ENCODE measurements at places on chromosomes 4 and X.
A peak's percentile ranks its signal among the peaks of the same experiment; 100 is the strongest.

DNA sequence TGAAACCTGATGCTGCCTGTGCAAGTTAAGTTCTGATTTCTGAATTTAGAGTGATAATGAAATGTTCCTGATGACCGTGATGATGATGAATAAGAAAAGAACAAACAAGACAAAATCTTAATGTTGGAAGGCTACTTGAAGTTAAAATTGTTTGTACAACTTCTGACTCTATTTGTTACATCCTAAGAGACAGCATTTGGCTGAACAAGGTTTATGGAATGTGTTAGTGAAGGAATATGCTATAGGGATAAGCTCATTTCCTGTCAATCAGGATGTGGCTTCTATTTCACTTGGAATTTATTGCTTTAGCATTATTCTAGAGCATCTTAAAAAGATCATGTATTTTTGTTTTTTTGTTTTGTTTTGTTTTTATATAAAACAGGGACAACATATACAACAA, 267.5 kb downstream of the FAT4 start:
- no peak for DNase-seq

GRCh38 chr4:57355101-57355665, 245.0 kb upstream of the IGFBP7 start:
- DNase-seq, result no peak

GRCh38 chr4:113899271-113900070, 80.0 kb downstream of the ARSJ start:
- no peak for DNase-seq

DNA sequence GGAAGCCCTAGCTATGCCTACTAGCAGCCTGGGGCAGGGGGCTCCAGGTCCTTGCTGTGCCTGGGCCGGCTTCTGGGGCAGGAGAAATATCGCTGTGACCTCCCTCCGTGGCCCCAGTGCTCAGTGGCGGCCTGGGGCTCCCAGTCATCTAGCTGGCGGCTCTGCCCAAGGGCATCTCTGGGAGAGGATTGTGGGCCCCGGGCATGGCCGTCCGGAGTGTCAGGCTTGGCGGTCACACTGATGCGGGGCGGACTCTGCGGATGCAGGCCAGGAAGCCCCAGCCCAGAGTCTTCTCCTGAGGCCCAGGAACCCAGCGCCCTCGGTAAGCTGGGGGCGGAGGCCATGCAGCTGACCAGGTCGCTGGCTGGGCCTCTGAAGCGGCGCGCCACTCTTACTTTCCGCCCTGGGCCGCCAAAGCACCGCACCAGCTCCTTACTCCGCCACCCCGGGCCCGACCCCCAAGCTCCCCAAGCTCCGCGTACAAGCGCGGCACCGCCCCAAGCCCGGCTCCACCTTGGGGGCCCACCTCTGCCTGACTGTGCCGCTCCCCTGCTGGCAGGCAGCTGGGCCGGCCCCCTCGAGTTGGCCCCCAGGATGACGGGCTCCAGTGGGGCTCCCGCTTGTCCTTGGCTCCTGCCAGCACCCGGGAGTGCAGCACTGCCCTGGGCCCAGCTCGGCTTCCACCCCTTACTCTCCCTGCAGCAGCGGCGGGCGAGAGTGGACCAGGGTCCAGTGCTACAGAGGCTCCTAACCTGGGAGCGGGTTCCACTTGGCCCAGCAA, 720.0 kb downstream of the PCDH18 start:
- no peak for DNase-seq

DNA sequence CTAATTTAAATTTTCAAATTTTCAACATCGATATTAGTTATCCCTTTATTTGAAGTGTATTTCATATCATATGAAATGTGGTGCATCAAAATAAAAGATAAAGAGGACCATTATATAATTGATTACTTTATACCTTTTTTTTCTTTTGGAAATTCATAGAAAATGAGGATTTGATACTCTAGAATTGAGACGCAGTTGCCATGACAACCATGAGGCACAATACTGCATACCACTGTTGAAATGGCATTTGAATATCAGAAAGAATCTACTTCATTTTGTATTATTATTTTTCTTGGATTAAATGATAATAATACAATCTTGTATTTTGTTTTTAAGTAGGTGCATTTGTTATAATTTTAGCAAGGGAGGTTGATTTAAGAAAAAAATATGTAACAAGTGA, 323.1 kb downstream of the PCDH18 start:
- DNase-seq, result no peak

- DNase-seq, result no peak
These were observed 137.6 kb upstream of the TEX13D start for GRCh38 chrX:124194901-124195300.

- DNase-seq, result no peak
These were observed 17.3 kb upstream of the GUCY1B1 start for GRCh38 chr4:155741546-155741945.

DNA sequence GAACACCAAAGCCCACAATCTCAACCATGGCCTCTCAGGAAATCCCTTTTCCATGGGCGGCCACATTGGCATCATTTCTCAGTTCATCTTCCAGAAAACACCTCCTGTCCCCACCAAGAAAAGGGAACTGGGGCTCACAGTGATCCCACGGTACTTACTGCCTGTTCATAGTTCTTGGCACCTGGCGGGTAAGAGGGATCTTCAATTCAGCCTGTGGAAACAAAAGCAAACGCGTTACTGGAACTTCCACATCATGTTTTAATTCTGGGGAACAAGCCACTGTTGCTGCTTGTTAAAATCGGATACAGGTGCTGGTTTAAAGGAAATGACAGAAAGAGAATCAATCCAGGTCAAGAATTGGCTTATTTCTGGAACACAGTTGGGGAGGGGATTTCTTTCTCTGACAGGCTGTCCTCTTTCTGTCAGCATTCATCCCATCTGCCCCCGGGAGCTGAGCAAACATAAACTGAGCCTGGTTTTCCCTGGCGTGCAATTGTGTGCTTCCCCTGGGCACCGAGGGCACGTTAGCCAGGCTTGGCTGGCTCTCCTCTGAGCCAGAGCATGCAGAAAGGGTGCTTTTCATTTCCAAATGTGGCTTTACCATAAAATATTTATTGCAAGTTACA, 16.8 kb downstream of the CLNK start:
- no peak for DNase-seq

DNA sequence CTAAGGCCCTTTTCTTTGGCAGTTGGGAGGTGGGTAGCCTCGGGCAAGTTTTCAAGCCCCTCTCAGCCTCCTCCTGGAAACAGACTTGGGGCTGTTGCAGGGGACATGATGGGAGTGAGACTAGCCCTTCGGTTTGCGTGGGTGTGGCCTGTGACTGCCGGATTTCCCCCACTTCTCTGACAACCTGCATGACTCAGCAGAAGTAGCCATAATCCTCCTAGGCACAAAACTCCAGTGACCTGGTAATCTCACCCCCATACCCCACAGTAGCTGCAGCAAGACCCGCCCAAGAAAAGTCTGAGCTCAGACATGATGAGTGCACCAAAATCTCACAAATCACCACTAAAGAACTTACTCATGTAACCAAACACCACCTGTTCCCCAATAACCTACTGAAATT, 433.7 kb upstream of the AMOT start:
- no peak for DNase-seq

GRCh38 chr4:173522951-173523395, 7.1 kb downstream of the HAND2 start:
- no peak for DNase-seq

DNA sequence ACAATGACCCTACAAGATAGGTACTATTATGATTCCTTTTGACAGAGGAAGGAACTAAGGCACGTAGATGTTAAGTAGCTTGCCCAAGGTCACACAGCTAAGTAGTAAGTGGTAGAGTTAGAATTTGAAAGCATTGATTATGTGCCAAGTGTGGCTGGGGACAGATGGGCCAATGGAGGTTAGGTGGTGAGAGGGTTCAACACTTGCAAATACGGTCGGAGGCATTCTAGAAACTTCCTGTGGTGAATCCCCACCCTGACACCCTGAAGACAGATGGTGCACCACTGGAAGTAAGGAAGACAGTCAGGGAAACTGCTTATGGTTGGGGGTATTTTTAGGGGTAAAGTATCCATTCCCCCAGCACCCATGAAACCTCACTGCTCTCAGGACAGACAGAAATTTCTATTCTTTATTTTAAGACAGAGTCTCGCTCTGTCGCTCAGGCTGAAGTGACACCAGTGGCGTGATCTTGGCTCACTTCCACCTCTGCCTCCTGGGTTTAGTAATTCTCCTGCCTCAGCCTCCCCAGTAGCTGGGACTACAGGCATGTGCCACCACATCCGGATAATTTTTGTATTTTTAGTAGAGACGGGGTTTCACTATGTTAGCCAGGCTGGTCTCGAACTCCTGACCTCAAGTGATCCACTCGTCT, 142.5 kb downstream of the RASL11B start:
- DNase-seq, result no peak

DNA sequence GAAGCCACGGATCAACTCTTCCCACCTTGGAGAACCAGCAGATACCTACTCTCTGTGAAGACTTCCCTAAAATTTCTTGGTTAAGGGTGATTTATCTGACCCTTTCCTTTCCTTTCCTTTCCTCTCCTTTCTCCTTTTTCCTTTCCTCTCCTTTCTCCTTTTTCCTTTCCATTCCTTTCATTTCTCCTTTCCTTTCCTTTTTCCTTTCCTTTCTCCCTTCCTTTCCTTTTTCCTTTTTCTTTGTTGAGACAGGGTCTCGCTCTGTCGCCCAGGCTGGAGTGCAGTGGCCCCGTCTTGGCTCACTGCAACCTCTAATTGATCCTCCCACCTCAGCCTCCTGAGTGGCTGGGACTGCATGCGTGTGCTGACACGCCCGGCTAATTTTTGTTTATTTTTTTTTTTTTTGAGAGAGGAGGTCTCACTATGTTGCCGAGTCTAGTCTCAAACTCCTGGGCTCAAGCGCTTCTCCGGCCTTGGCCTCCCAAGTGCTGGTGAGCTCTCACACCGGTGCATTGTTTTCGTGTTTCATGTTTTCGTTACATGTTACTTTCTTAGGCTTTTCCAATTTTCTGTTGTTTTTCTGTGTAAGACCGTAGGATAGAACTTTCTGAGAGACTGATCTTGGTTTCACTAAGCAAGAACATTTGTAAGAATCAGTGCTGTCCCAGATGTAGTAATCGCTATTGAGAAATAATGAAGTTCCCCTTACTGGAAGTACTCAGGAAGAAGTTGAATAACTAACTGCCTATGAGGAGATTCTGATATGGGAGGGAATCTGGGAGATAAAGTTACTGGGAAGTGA, 2.0 kb downstream of the TMEM165 start:
- peak; percentile 62 for DNase-seq

DNA sequence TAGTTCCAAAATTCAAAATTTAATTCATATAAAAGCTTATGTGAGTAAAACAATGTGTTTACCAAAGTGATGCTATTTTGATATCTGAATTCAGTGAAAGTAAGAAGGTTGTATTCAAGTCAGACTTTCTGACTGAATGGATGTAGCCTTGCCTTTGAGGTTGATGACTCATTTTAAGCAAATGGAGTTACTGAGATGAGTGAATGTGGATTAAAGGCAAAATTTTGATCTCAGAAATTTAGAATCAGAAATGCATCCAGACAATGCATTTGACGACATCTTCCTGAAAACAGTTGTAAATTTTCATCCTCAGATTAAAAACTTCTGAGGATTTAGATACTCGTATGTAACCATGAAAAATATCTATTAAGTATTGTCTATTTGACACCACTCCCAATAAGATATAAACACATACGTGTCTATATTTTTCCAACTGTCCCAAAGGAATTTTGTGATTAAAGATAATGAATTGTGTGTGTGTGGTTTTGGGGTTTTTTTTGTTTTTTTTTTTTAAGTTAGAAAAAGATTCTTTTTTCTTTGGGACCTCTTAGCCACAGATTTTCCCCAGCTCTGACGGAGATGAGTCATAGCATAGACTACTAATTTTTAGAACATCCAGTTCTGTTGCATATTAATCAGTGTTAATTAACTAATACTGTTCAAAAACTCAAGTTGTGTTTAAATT, 34.4 kb downstream of the NFKB1 start:
- no peak for DNase-seq

DNA sequence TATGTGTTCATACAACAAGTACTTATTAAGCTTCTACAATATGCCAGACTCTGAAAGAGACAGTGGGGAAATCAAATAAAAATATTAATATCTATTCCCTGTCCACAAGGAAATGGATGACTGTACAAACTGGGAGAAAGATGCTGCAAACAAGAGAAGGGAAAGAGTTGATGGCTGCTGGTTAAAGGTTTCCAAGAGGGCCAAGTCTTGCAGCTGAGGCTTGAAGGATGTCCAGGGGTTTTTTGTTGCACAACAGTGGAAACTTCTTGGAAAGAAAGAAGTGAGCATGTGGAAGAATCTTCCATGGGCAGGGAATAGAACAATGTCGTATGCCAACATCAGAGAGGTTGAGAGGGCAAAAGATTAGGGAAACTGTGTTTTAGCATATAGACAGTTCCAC, 95.8 kb downstream of the MID1 start:
- no peak for DNase-seq

GRCh38 chrX:49064303-49064702, 5.5 kb downstream of the CCDC120 start:
- DNase-seq, result no peak

- no peak for DNase-seq
These were observed 152.6 kb upstream of the CLNK start for GRCh38 chr4:10837151-10837550.

DNA sequence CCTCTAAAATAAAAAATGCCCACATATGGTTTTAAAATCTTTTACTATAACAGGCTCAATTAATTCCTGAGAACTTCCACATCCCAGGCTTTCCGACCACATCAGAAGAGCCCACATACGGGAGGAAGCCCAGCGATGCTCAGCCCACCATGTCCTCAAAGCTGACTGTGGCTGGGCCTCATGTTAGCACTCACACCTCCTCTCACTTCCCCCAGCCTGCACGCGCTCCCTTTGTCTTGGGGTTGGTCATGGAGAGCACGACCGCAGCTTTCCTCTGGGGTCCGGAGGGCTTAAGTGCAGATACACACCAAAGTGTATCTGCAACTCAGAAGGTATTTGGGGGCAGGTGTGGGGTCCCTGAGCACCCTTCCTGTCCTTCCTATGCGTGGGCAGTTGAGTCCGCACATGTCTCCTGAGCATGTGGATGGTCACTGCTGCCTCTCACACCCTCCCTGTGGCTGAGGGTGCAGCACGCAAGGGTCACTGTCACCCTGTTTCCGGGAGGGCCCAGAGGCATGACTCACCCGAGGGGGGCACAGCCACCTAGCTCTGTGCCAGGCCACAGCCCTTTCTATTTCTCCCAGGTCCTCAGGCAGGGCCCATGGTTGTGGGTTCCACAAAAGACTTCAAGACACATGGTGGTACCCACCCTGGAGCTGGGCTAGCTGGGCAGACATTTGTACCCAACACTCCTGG, 21.2 kb downstream of the WDR1 start:
- DNase-seq, result no peak

- no peak for DNase-seq
These were observed 150.0 kb downstream of the MAML3 start for GRCh38 chr4:140003876-140004548.

GRCh38 chr4:76984127-76984526, 34.6 kb downstream of the SEPTIN11 start:
- no peak for DNase-seq

- DNase-seq, result no peak
These were observed 83.5 kb downstream of the LNX1 start for GRCh38 chr4:53507671-53508286.
